Stomach (tissue), 19 donors: ENCODE measurements at places on chromosomes 13 and 19. TPM values are rescaled to one million over a fixed set of nuclear protein-coding genes. Genes with fewer than 3 reads are reported as not detected.
A peak's percentile ranks its signal among the peaks of the same experiment; 100 is the strongest.

Gene STARD13
- 54.3 TPM for total RNA-seq

Gene HTR2A
- total RNA-seq, result 1.5 TPM

Gene KL
- total RNA-seq, result 2.3 TPM

Gene SLC25A41
- not detected for total RNA-seq

Gene ZSCAN5C
- not detected for total RNA-seq

Gene VSTM2B
- not detected for total RNA-seq

Gene AKAP8L
- 240 TPM for total RNA-seq

Gene MEDAG
- total RNA-seq, result 4.1 TPM

Gene ISYNA1
- 15.8 TPM for total RNA-seq

Gene ZNF492
- not detected for total RNA-seq

Gene THSD1
- 0.58 TPM for total RNA-seq

DNA sequence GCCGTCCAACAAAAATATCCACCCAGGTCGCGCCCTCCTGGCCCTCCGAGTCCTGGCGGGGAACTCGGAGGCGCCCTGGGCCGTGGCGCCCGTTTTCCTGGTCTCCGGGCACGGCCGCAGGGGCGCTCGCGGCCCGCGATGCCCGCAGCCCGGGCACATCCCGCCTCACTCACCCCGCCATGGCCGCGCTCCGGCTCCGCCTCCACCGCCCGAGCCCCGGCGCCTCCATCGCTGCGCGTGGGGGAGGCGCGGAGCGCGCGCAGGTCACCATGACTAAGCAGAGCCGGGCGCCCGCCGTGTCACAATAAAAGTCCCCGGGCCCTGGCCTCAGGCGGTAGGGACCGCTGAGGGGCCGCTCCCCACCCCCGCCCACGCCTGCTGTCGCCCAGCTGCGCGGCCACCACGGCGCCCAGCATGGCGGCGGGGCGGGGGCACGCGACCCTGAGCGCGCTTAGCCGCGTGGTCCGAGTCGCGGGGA is 593 bp downstream of the KEAP1 start:
- H3K4me1 ChIP-seq, result peaks cover 50% of the 10 kb centered on the region
- no peaks in the 10 kb centered on the region for H3K27me3 ChIP-seq
- peak overlapping the region; percentile 98 for H3K27ac ChIP-seq
- H3K36me3 ChIP-seq, result peaks cover 25% of the 10 kb centered on the region
- H3K4me3 ChIP-seq, result peak overlapping the region; percentile 94
- DNase-seq, result peak; percentile 97

GRCh38 chr19:9936326-9937000 is at the start of gene OLFM2:
TSS of gene OLFM2 (minus strand) at chr19:9936515. CDS start at chr19:9936366, 149 bp downstream.
- peaks cover 11% of the 10 kb centered on the region for H3K27me3 ChIP-seq
- H3K27ac ChIP-seq, result no peak within 1 kb of the TSS
- DNase-seq, result no peak
- no peaks in the 10 kb centered on the region for H3K36me3 ChIP-seq
- H3K4me3 ChIP-seq, result peak within 1 kb of the TSS; percentile 41
- H3K4me1 ChIP-seq, result peaks cover 29% of the 10 kb centered on the region

DNA sequence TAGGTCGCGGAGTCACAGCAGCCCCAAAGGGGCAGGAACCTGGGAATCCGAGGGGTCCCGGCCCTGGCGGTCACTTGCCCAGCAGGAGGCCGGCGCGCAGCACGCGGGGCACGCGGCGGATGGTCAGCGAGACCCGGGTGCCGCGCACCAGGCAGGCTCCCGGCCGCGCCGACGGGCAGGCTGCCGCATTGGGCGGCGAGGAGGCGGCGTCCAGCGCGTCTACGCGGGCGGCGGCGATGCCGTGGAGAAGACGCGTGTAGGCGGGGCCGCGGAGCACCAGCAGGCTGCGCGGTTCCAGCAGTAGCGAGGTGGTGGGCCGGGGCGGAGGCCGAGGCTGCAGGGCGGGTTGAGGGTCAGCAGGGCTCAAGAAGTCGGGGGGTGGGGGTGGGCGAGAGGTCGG is 607 bp upstream of the SYNE4 start:
- peak; percentile 90 for DNase-seq
- H3K36me3 ChIP-seq, result no peaks in the 10 kb centered on the region
- peak overlapping the region; percentile 78 for H3K27ac ChIP-seq
- H3K4me1 ChIP-seq, result peaks cover 26% of the 10 kb centered on the region
- no peaks in the 10 kb centered on the region for H3K27me3 ChIP-seq
- peak overlapping the region; percentile 38 for H3K4me3 ChIP-seq

GRCh38 chr19:14704450-14704849 is 14.6 kb downstream of the ZNF333 start:
- H3K36me3 ChIP-seq, result peaks cover 100% of the 10 kb centered on the region
- no peak overlapping the region for H3K4me3 ChIP-seq
- DNase-seq, result no peak
- no peak overlapping the region for H3K27ac ChIP-seq
- no peaks in the 10 kb centered on the region for H3K27me3 ChIP-seq
- no peaks in the 10 kb centered on the region for H3K4me1 ChIP-seq

DNA sequence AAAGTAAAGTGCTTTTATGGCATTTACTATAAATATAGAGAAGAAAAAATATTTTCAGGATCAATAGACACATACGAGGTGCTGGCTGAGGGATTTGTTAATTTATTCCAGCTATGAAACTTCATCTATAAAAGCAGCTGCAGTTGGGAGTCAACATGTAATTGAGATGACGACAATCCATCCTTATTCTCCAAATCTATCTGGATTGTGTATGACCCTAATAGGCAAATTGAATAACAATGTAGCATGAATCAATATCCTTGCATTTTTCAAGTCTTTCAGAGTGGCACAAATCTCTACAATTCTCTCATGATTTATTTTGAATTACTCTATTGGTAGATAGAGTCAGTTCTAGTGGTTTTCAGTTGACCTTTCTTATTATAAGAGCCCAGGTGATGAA is 1296.5 kb upstream of the SPRY2 start:
- H3K4me3 ChIP-seq, result no peak overlapping the region
- H3K27me3 ChIP-seq, result no peaks in the 10 kb centered on the region
- no peak for DNase-seq
- no peak overlapping the region for H3K27ac ChIP-seq

- no peaks in the 10 kb centered on the region for H3K36me3 ChIP-seq
- no peak overlapping the region for H3K4me3 ChIP-seq
- H3K4me1 ChIP-seq, result peaks cover 6% of the 10 kb centered on the region
- peak; percentile 40 for DNase-seq
These were observed 16.2 kb upstream of the IFT88 start for GRCh38 chr13:20550799-20551198.

DNA sequence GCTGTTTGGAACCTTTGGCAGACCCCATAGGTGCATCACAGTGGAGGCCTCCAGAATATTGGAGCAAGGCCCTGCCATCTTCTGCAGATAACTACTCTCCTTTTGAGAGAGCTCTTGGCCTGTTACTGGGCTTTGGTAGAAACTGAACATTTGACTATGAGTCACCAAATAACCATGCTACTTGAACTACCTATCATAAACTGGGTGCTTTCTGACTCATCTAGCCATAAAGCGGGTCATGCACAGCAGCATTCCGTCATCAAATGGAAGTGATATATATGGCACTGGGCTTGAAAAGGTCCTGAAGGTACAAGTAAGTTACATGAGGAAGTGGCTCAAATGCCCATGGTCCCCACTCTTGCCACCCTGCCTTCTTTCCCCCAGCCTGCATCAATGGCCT is 782.5 kb upstream of the SLITRK6 start:
- no peaks in the 10 kb centered on the region for H3K27me3 ChIP-seq
- no peak for DNase-seq
- no peaks in the 10 kb centered on the region for H3K4me1 ChIP-seq
- H3K36me3 ChIP-seq, result no peaks in the 10 kb centered on the region
- no peak overlapping the region for H3K4me3 ChIP-seq
- no peak overlapping the region for H3K27ac ChIP-seq

DNA sequence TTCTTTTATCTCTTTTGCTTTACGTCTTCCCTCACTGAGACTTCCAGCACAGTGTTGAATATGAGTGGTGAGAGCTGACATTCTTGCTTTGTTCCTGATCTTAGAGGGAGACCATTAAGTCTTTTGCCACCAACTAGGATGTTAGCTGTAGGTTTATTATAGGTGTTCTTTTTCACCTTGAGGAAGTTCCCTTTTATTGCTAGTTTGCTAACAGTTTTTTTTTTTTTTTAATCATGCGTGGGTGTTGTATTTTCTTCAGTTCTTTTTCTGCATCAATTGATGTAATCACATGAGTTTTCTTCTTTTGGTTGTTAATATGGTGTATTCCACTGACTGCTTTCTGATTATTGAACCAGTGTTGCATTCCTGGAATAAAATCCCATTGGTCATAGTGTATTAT is 21.1 kb downstream of the AP1M1 start:
- no peaks in the 10 kb centered on the region for H3K27me3 ChIP-seq
- H3K27ac ChIP-seq, result no peak overlapping the region
- H3K4me1 ChIP-seq, result peaks cover 13% of the 10 kb centered on the region

GRCh38 chr13:36674337-36675212 is 755 bp downstream of the SERTM1 start:
- no peaks in the 10 kb centered on the region for H3K36me3 ChIP-seq
- peak; percentile 5 for DNase-seq
- no peak overlapping the region for H3K27ac ChIP-seq
- H3K27me3 ChIP-seq, result peaks cover 49% of the 10 kb centered on the region
- peaks cover 12% of the 10 kb centered on the region for H3K4me1 ChIP-seq
- H3K4me3 ChIP-seq, result peak overlapping the region; percentile 22

- no peaks in the 10 kb centered on the region for H3K36me3 ChIP-seq
- no peak overlapping the region for H3K4me3 ChIP-seq
- H3K27ac ChIP-seq, result no peak overlapping the region
- no peaks in the 10 kb centered on the region for H3K27me3 ChIP-seq
- DNase-seq, result no peak
- no peaks in the 10 kb centered on the region for H3K4me1 ChIP-seq
These were observed 1255.9 kb upstream of the MIR17HG start for GRCh38 chr13:90091611-90092010.

DNA sequence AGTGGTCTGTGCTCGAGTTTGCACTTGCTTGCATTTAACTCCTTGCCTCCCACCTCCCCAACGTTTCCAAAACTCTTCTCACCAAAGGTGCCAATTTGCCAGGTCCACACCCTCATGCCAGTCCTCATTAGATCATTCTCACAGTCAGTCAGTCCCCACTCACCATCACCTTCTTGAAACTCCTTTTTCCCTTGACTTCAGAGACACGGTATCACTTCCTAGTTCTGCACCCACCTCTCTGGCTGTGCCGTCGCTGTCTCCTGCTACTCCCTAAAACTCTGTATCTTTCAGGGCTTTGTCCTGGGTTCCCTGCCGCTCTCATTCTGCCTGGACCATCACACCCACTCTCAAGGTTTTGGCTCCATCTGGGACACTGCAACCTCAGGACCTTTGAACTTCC is 19.6 kb downstream of the OLFM2 start:
- H3K4me1 ChIP-seq, result peaks cover 23% of the 10 kb centered on the region
- peaks cover 31% of the 10 kb centered on the region for H3K27me3 ChIP-seq
- DNase-seq, result no peak
- no peaks in the 10 kb centered on the region for H3K36me3 ChIP-seq
- no peak overlapping the region for H3K27ac ChIP-seq
- H3K4me3 ChIP-seq, result no peak overlapping the region

- peak; percentile 67 for DNase-seq
- peak overlapping the region; percentile 94 for H3K27ac ChIP-seq
- peaks cover 18% of the 10 kb centered on the region for H3K36me3 ChIP-seq
- H3K27me3 ChIP-seq, result no peaks in the 10 kb centered on the region
- H3K4me3 ChIP-seq, result peak overlapping the region; percentile 71
- peaks cover 72% of the 10 kb centered on the region for H3K4me1 ChIP-seq
These were observed 64.0 kb downstream of the SERP2 start for GRCh38 chr13:44437356-44438233.

DNA sequence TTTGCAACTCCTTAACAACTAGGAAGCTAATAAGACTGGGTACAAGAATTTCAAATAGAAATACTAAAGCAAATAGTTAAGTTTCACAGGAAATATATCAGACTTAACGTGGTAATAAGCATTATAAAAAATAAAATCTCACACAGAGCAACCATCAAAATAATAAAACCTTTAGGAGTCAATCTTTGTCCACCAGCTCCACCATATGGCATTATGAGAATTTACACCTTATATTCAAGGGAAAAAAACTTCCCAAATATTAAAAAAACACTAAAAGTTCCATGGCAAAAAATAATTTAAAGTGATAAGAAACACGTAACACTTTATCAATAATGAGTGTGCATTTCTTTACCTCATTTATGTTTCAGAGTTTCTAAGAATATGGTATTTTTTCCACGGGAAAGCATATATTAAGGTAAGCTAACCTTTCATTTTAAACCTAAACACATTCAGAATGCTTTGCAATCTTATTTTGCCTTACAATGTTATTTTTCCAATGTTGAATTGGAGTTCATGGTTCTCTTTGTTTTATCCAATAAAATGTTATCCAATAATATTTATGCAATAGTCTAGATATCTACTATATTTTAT is 423.2 kb upstream of the SGCG start:
- H3K27ac ChIP-seq, result no peak overlapping the region
- H3K4me3 ChIP-seq, result no peak overlapping the region
- H3K27me3 ChIP-seq, result no peaks in the 10 kb centered on the region

- H3K36me3 ChIP-seq, result no peaks in the 10 kb centered on the region
- DNase-seq, result no peak
- H3K4me3 ChIP-seq, result no peak overlapping the region
- no peaks in the 10 kb centered on the region for H3K27me3 ChIP-seq
- no peaks in the 10 kb centered on the region for H3K4me1 ChIP-seq
These were observed 1225.7 kb upstream of the MIR17HG start for GRCh38 chr13:90121784-90122183.

DNA sequence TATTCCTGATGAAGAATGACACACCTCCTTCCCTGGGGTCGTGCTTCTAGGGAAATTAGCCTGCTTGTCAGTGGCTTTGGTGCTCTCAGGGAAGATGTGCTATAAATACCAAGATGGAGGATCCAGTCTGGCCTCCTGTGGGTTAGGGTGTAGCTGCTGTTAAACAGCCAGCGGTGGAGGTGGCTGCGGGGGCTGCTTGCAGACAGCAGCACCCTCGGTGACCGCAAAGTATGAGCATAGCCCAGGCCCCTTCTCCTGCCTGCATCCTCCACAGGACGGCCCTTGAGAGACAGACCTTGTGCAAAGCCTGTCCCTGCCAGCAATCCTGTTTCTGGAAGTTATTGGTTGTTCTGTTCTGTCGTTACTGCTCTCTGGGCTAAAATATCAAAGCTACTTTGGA is 11.4 kb downstream of the VSTM2B start:
- no peak overlapping the region for H3K4me3 ChIP-seq
- DNase-seq, result peak; percentile 17
- peaks cover 61% of the 10 kb centered on the region for H3K27me3 ChIP-seq

DNA sequence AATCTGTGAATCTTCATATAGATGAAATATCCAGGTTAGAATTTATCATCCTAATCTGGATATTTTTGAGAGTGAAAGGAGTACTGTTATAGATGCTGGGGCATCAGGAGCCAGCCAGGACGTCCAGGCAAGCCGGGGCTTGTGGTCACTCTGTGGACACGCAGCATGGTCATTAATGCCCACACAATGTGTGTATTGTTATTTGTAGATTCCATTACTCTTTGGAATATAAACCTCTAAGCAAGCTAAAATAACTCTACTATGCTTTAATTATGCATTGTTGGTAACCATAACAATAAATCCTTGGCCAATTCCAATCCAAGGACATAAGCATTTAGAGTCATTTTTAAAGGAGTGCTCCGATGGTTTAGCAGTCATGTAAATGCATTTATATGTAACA is 137.9 kb downstream of the TM9SF2 start:
- H3K27me3 ChIP-seq, result no peaks in the 10 kb centered on the region
- H3K4me1 ChIP-seq, result no peaks in the 10 kb centered on the region
- H3K4me3 ChIP-seq, result no peak overlapping the region
- no peak for DNase-seq
